ENCODE measurements at places on chromosomes 11 and 22.

GRCh38 chr11:46520971-46521745, 72.7 kb downstream of the AMBRA1 start:
- no peak for DNase-seq

DNA sequence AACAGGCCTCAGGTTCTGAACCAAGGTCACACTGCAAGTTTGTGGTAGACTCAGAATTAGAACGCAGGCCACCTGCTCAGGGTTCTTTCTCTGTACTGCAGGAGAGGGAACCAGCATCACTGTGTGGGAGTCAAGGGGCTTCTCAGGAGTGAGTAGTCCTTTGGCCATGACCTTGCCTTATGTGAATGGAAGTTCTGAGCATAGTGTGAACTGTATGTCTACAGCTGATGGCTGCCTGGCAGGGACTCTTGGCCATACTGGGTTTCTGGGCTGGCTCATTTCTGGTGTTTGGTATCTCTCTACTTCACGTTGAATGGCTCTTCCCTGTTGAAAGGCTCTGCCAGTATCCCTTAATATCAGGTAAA, 40.1 kb upstream of the TUB start:
- DNase-seq = no peak

- DNase-seq = no peak
Observed at GRCh38 chr11:131311776-131312514, 58.5 kb upstream of the NTM start.

GRCh38 chr11:61917334-61918109, at the start of gene RAB3IL1:
Gene RAB3IL1 (minus strand): TSS chr11:61917566. CDS start chr11:61917367, 199 bp downstream.
- no peak for DNase-seq

- no peak for DNase-seq
Observed at GRCh38 chr11:124759266-124760204, 2.6 kb downstream of the ESAM start.

DNA sequence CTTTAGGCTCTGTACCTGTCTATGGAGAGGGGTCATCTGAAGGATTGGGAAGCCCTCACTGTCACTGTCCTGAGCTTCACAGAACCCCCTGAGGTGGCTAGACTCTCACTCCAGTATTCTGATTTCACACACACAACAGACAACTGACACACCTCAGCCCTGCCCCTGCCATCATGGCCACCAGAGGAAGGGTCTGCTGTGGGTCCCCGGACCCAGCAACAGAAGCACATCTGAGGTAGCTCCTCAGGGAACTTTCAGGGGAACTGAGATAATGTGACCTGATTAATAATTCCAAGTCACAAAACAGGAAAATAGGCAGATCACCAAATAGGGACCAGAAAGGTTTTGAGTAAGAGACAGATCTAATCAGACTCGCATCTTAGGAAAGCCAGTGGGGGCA, 7.5 kb upstream of the C22orf39 start:
- DNase-seq = no peak

GRCh38 chr11:76148941-76149613, 57.2 kb downstream of the WNT11 start:
- no peak for DNase-seq

DNA sequence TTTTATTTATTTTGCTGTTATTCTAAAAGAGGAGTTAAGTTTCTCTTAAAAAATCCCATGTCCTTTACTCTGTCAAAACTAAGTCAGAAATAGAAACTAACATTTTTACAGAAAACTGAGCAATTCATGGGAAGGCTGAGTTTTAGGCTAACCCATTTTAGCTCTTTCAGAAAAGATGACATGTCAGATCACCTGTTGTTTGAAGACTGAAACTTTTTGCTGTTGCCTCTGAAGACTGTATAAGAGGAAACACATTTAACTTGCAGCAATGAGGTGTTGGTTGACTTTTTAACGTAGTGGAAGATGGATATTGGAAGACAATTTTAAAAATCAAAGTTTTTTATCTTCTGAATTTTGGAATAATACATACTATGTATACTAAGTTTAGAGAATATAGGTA, 115.4 kb downstream of the METTL15 start:
- DNase-seq = no peak

DNA sequence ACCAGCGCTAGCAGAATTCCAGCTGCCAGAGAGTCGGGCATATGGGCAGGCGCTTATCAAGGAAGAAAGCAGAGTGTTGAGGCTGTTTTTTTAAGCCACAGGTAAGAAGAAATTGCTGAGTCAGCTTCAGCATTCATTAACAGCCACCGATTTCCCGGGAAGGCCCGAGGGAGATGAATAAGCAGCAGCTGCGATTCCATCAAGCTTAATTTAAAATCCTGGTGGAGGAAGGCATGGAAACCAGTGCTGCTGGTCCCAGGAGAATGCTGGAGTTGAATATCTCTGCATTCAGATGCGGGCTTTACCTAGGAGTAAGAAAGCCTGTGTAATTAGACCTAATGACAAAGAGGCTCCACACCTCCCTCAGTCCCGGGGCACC, 168.8 kb downstream of the BRD1 start:
- DNase-seq = no peak

DNA sequence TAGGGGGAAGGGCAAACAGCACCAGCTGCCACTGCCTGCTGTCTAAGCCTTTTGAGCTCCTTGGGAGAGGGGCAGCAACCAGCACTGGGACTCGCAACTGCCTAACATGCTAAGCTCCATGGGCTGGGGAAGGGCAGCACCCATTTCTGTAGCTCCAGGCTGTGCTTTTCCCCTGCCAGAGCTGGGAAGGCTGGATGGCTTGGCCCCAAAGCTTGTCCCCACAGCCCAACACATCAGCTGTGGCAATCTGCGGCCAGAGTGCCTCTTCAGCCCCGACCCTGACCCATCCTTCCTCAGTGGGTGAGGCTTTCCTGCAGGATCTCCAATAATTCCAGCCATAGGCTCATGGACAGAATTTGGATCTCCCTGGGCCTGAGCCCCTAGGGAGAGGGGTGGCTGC, 551.3 kb downstream of the TMEM135 start:
- no peak for DNase-seq

- no peak for DNase-seq
Observed at GRCh38 chr11:116856423-116856822, 19.0 kb upstream of the APOA1 start.

DNA sequence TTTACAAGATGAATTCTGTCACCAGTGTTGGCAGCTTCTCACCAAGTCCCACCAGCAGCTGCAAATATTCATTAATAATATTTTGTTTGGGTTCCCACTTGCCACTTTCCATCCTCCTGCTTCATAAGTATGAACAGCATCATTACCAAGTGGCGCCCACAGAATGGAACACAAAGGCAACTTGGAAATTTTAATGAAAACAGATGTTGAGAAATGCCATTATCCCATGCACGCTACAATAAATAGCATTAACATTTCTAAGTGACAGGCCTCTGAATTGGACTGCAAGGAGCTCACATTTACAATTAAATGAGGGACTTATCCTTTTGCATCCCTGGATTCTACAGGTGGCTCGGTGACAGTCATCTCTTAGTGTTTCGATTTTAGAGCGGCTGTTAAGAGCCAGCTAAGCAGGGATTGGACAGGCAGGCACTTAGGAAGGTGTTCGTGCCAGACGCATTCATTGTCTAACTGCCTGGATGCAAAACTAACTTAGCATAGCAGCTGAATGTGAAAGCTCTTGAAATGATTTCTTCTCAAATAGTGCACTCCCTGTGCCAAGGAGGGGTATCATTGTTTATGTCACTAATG, 170.3 kb downstream of the KIRREL3 start:
- DNase-seq = no peak

DNA sequence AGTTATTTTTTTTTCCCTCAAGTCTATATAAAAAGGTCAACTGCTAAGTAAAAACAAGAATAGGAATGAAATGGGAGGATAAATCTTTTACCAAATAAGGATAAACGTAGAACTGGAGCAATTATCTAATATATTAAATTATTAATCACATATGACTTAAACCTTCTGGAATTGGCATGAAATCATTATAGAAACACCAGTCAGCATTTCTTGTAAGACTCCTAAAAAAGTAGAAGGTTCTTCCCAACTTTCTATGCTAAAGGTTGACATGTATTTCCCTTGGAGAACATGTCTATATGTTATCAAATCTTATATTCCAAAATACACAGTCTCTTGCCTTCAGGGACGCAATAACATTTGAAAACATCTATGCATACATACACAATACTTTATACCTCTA, 143.2 kb downstream of the SBF2 start:
- DNase-seq = no peak

- no peak for DNase-seq
Observed at GRCh38 chr11:127670374-127671119, 670.0 kb upstream of the KIRREL3 start.

Measured in CD4-positive, alpha-beta T cell treated with Interleukin-12 subunit alpha and Interleukin-12 subunit beta, for 1 hour (primary cell).